Stimulated activated CD4-positive, alpha-beta T cell treated with anti-CD3 and anti-CD28 coated beads, Interleukin-4, amount 100 ng/mL, for 48 hours (primary cell): ENCODE measurements at places on chromosomes 13 and 19.
A peak's percentile ranks its signal among the peaks of the same experiment; 100 is the strongest.

GRCh38 chr13:23632741-23633140 lies 62.5 kb downstream of the TNFRSF19 start:
- DNase-seq = no peak

DNA sequence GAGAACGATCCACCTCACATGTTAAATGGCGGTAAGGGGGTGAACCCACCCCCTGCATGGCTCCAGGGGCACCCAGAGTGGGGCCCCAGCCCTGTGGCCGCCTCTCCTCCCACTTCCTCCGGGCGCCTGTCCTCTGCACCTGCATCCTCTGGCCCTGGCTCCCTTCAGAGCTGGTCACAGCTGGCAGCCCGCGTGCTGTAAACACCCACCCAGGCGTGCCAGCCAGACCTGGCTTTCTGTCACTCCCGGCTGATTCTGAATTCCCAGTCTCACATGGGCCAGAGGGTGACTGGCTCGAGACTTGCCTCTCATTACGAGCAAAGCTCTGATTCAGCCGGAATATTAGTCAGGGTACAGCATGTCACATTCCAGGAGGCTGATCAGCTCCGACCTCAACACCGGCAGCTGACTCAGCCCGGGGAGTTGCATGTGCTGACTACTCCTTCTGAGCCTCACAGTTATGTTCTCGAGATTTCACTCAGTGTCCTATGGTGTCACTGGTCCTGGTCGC lies 75.1 kb downstream of the GNG7 start:
- peak; percentile 48 for DNase-seq

- no peak for DNase-seq
Observed at GRCh38 chr13:106176117-106176516, 359.3 kb downstream of the EFNB2 start.

GRCh38 chr13:106377931-106378662 lies 157.4 kb downstream of the EFNB2 start:
- DNase-seq = no peak

DNA sequence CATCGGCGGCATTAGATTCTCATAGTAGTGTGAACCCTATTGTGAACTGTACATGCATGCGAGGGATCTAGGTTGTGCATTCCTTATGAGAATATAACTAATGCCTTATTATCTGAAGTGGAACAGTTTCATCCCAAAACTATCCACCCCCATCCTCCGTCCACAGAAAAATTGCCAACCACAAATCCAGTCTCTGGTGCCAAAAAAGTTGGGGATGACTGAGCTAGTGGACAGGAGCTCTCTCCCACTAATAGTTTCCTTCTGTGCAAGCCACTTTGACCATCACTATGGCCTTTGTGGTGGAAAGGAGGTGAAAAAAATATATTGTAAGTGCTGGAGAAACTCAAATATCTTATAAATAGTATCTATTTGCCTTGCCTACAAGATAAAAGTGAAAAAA lies 857.8 kb downstream of the DIAPH3 start:
- DNase-seq = no peak

DNA sequence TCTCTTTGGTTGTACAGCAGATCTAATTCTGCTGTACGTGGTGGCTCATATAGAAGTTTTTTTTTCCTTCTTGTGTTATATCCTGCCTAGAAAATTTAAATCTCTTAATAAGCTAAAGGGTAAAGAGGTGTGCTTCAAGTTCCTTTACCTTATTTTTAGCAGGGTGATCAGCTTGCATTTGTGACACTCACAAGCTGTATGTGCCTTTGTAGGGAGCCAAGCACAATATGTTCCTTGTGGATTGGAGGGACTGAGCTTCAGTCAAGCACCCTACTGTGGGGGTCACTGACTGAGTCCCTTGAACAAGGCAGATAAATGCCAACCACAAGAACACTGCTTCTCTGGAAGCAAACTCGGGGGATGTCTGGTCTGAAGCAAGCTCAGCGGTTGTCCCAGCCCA lies 12.6 kb upstream of the ERICH6B start:
- no peak for DNase-seq

GRCh38 chr19:42267644-42268141 lies 1.4 kb upstream of the CIC start:
- no peak for DNase-seq

GRCh38 chr19:53808710-53809125 lies 15.4 kb downstream of the NLRP12 start:
- no peak for DNase-seq

DNA sequence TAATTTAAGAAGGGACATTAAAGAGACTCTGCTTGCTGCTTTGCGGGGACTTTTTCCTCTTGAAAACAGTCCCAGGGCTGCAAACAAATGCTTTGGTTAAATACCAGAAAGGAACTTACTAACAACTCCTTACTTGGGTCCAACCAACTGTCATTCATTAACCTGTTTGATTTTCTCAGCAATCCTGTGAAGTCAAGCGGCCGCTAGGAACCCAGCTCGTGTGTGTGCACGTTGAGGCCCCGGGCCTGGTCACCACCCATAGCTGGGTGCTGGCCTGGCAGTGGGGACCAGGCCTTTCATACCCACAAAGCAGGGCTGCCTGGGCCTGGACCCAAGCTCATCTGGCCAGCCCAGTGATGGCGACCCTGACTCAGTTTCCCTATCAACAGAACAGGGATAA lies 50.7 kb downstream of the C1QTNF9 start:
- no peak for DNase-seq

DNA sequence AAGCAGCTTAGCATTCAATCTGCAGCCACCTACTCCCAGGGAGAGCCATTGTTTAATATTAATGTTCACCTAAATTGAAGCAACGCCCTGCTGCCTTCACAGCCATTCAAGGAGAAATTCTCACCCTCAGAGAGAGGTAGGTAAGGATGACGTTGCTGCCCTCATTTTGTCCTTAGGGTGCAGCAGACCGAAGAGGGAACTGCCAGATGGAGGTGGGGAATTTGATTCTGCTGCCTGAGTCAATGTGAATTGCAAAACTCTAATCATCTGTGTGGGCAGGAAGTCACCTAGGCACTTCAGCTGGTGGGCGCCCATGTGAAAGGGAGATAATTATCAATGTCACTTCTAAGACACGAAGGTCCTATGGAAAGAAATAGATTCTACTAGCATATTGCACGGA lies 503.4 kb downstream of the TBC1D4 start:
- no peak for DNase-seq

GRCh38 chr19:50252111-50252886 lies 48.9 kb downstream of the MYH14 start:
- DNase-seq = peak; percentile 53

- peak; percentile 42 for DNase-seq
Observed at GRCh38 chr19:11382898-11383705, 1.0 kb downstream of the EPOR start.

DNA sequence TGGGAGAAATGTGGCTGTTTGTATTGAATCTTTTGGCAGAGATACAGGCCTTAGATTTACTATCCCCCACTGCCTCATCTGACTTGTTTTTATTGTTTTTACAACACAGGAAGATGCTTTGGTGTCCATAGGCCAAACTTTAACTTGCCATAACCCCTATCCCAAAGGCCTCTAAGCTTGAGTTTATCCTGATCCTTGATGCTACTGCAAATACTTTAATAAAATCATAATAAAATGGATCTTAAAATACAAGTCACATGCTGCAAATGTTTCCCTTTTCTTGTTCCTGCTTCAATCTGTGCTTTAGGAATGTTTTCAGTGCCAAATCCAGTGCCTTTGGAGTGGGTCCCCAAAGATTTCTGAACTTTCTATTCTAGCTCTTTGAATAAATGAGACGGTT lies 770.6 kb downstream of the DACH1 start:
- no peak for DNase-seq

- no peak for DNase-seq
Observed at GRCh38 chr19:18385675-18386542, at the start of gene GDF15. GDF15 (plus strand) TSS chr19:18386158; CDS start chr19:18386190, 32 bp downstream.

DNA sequence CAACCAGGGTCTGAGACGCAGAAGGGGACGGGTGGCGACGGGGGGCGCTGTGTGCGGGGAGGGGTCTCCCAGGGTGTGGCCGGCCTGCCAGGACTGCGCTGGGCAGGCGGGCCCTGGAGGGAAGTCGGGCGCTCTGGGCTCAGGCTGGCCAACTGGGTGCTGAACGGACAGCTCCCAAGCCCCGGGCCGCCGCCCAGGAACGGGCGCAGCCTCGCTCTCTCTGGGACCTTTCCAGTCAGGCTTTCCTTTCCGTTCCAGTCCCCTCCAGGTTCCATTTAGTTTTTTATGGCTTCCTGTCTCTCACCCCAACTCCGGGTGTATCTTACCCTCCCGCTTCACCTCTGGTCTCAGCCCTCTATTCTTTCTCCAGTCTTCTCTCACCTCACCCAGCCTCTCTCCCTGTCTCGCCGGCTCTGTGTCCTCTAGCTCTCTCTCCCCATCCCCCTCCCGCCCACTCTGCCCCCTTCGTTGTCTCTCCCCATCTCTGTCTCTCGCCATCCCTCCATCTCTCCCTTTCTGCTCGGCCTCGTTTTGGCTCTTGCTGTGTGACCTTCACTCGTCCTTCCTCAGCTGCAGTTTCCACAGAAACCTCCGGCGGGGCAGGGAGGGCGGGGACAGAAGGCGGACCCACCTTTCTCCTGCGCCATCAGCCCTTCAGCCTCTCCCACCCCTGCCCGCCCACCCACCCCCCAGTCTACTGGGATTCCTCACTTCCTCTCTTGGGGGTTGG lies 3.3 kb upstream of the ATP1A3 start:
- peak; percentile 20 for DNase-seq

GRCh38 chr19:1435378-1435989 lies 2.7 kb upstream of the RPS15 start:
- DNase-seq = no peak

DNA sequence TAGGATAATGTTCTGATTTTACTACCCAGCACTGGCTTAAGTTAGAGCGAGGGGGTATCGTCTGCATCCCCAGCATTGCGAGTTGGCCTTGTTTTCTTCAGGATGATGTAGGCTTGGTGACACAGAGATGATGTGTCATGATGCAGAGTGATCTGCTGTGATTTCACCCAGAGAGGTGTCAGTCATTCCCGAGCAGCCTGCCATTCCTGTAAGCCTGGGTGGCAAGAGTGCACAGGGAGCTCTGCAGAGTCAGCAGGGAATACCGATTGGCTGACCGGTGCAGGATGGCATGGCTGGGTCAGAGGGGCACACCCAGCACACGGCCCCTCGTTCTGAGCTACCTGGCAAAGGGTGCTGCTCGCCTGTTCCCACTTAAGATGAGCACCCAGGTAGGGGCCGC lies 15.8 kb upstream of the GJB6 start:
- no peak for DNase-seq

DNA sequence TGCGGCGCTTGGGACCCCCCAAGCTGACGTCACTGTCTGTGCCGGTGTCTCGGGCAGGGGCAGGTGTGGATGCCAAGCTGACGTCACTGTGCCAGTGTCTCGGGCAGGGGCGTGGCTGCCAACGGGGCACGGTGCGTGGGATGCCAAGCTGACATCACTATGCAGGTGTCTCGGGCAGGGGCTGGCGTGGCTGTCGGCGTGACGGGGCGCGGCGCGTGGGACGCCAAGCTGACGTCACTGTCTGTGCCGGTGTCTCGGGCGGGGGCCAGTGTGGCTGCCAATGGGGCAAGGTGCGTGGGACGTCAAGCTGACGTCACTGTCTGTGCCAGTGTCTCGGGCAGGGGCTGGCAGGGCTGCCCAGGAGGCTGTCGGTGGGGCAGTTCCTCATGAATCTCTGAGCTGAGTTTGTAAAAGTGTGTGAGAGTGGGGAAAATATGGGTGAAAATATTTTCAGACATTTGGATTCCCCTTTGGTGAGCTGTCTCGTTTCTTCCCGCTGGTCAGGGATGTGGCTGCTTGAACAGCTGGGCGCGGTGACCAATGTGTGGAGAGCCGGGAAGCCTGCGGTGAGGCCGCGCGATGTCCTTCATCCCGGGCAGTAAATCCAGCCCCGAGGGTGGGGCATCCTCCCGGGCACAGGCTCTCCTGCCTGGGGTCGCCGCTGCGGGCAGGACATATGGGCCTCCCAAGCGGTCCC lies 25.2 kb downstream of the MCF2L start:
- no peak for DNase-seq
